ENCODE measurements at places on chromosomes 5 and 9. TPM values are rescaled to one million over a fixed set of nuclear protein-coding genes. Genes with fewer than 3 reads are reported as not detected.

DNA sequence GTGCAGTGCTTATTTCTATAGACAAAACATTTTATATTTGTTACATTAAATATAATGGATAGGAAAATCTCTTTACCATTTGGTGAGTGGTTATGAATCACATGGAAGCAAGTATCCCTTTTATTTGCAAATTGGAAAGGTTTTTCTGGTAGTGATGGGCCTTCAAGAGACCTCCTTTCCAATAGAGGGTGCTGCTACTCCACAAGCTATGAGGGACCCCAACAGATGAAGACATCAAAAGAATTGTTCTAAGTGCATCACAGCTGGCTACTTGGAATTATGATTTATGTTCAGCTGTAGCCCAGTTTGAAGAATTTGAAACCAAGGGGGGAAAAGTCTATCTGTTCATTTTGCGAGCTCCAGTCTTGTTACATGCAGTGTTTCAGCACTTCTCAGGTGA is 493.7 kb upstream of the SGCD start:
- DNase-seq: no peak

The C9 gene
- not detected for total RNA-seq

DNA sequence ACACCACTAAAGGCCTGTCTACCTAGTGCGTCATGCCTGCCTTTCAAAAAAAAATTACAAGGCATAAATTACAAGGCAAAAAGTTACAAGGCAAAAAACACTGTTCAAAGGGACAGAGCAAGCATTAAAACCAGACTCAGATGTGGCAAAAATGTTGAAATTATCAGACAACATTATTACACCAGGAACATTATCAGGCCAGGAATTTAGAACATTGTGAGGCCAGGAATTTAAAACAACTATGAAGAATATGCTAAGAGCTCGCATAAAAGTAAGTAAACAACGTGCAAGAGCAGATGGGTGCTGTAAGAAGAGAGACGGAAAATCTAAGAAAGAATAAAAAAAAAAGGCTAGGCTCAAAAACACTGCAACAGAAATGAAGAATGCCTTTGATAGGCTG is 18.2 kb upstream of the MLANA start:
- no peak for DNase-seq

- DNase-seq: no peak
These were observed at the start of gene LRRTM2 for GRCh38 chr5:138874771-138875551. TSS of gene LRRTM2 (minus strand) at chr5:138875335. CDS start at chr5:138874911, 424 bp downstream.

The GPBP1 gene
- total RNA-seq: 29.3 TPM
